ENCODE measurements at places on chromosomes 12 and 14. TPM values are rescaled to one million over a fixed set of nuclear protein-coding genes. Genes with fewer than 3 reads are reported as not detected.

GRCh38 chr14:31263485-31264133, 56.0 kb upstream of the HECTD1 start:
- DNase-seq = no peak

DNA sequence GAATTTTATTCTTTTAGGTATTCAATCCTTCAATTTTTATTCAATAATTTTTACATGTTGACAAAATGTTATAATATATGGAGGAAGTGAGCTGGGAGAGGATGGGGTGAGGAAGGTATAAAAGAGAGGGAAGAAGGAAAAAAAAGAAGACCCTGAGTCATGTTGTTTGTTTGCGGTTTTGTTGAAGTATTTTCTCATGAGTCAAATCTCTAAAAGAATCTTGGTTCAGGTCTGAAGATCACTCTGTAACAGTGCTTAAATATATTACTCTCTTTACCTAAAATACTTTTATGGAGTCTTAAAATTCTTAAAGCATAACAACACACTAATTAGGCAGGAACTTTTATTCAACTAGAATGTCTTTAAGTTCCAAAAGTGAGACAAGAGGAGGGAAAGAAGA, 489.6 kb upstream of the GARIN6 start:
- no peak for DNase-seq

- no peak for DNase-seq
Measured at GRCh38 chr14:105711841-105712460, 185.6 kb downstream of the TMEM121 start.

- peak; percentile 34 for DNase-seq
Measured at GRCh38 chr12:13369474-13370056, 173.0 kb downstream of the EMP1 start.

DNA sequence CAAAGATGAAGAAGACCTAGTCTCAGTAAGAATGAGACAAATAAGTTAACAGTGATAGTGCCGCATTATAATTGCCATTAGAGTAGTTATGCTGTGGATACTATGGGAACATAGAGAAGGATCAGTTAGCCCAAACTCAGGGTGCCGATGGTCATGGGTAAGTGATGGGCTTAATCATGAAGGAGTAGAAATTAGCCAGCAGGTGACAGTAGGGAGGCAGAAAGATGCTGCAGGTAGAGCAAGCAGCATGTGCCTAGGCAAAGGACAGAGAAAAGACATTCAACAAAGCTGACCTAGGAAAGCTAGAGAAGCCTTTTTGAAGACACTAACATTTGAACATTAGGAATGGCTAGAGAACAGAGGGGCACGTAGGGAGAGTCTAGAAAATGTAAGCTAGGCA, 30.6 kb upstream of the PTPRQ start:
- no peak for DNase-seq

CCDC175 gene
- polyA plus RNA-seq = 1.3 TPM

DNM1L gene
- 165 TPM for polyA plus RNA-seq

AQP6 gene
- polyA plus RNA-seq = 21.1 TPM

All from left kidney (tissue), 8 donors.